ENCODE measurements at places on chromosomes 5 and 9. TPM values are rescaled to one million over a fixed set of nuclear protein-coding genes. Genes with fewer than 3 reads are reported as not detected.

ZNF346 gene
- total RNA-seq: 28.5 TPM

SLC25A46 gene
- 212 TPM for total RNA-seq

DNA sequence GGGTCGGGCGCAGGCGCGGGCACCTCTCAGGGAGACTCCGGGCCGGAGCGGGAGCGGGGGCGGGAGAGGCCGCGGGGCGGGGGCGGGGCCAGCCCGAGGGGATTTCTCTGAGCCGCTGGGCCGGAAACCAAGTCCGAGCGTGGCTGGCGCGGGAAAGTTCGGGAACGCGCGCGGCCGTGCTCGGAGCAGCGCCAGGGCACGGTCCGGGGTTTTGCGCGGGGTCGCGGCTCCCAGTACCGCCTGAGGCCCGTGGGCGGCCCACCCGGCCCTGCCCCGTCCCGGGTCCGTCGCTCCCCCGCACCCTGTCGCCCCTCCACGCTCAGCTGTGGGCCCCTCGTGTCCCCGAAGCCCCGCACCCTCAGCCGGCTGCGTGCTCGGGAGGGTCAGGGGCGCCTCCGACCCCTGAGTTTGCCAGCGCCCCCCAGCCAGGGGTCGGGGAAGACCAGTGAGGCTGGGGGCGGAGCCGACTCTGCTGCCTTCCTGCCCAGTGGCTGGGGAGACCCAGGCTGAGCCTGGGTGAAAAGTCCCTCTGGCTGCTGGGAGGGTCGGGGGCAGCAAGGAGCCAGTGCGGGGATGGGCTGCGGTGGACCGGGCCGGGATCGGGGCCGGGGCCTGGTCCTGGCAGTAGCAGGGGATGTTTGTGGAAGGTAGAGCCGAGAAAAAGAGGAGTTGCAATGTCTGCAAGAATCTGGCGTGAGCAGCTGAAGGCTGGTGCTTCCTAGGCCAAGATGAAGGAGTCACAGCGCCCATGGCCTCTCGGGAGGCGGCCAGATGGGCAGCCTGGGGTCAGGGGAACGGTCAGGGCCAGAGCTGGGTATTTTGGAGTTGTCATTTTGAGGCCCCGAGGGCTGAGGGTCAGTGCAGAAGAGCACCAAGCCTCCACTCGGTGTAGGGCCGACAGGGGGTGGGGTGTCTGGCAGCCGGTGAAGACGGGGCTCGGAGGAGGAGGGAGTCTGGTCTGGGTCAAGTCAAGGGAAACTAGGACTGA lies 588 bp downstream of the TRAF2 start:
- DNase-seq: peak; percentile 91

DNA sequence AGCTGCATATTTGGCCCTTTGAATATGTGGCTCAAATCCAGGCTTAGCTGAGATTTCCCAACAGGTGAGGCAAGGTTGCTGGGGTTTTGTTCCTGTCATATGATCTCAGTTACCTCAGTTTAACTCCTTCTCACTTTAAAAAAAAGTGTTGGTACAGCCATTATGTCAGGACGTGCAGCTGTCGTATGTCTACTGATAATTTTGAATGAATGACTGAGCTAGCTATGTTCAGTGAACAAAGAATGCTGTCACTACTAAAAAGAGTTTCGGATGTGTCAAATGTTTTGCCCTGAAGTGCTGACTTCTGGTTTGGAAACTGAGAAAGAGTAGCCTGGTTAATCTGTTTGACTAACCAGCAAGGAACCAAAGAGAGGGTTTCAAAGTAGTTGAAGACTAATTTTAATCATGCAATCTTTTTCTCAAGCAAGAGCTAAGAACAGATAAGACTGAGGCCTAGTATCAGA lies 106.3 kb upstream of the NR3C1 start:
- no peak for DNase-seq

DNA sequence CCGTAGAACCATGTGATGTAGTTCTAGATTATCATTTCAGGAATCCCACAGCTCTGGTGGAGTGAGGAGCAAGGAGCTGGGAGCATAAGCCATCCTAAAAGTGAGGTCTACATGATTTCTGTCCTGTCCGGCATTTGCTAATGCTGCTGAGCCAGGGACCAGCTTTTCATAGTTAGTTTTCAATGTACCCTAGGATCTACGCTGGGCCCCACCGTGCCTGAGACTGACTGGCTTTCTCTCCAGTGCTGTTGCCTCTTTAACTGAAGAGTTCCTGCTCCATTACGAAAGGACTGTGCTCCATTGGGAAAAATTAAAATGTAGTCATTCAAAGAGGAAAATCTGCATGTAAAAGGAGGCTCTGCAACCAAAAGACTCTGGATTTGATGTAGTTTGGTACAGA lies 634.8 kb downstream of the DMRTA1 start:
- no peak for DNase-seq

DNA sequence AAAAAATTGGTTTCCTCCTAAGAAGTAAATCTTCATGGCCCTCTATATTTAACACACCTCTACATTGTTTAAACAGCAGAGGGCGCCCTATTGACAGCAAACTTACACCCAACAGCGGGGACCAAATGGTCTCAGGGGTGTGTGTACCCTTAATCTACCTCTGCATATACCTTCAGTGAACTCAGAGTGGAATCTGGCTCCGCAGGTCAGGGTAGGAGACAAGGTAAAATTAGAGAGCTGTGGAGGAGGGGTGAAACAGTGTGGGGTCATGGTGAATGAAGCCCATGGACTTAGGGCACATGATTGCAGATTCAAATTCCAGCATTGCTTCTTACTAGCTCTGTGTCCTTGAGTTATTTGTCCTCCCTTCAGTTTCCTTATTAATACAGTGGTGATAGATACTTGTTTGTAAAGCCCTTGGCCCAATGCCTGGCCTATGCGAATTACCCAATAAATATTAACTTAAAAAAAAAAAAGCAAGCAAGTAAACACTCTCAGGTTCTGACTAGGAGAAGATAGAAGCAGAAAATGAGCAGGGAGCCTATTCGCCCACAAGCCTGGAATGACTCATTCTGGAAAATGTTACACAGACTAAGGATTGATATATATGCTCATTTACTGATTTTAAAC lies 122.9 kb downstream of the CAVIN4 start:
- DNase-seq: no peak
